Stimulated activated naive CD4-positive, alpha-beta T cell (primary cell): ENCODE measurements at places on chromosomes 4 and X.

DNA sequence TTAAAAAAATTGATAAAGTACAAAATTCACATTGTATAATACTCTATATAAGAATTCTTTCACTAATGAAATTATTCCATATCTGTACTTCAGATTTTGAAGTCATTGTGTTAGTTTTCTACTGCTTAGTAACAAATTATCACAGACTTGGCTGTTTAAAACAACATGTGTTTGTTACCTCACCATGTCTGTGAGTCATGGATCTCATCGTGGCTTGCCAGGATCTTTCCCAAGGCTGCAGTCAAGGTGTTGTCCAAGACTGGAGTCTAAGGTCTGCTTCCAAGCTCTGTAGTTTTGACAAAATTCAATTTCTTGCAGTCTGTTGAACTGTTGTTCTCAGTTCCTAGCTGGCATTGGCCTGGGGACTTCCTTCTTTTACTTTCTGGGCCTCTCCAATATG lies 1286.9 kb downstream of the ADGRL3 start:
- no peak for DNase-seq

DNA sequence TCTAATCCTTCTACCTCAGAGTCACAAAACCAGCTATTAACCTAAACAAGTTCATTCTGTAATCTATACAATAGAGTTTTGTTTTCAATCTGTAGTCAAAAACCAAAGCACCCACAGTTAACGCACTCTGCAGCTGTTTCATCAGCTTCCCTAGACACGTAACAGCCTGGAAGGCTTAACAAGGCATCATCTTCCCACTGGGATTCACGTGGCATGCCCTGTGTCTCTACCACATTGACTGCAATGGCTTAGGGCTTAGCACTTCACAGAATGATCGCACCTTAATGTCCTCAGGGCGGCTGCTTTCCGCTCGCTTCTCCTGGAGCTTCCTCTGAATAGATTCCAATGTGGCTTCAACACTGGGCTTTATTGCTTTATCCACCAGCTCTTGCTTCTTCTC lies 49.7 kb upstream of the NAP1L5 start:
- no peak for DNase-seq

- no peak for DNase-seq
Observed at GRCh38 chr4:187103351-187103750, 379.7 kb upstream of the FAT1 start.

DNA sequence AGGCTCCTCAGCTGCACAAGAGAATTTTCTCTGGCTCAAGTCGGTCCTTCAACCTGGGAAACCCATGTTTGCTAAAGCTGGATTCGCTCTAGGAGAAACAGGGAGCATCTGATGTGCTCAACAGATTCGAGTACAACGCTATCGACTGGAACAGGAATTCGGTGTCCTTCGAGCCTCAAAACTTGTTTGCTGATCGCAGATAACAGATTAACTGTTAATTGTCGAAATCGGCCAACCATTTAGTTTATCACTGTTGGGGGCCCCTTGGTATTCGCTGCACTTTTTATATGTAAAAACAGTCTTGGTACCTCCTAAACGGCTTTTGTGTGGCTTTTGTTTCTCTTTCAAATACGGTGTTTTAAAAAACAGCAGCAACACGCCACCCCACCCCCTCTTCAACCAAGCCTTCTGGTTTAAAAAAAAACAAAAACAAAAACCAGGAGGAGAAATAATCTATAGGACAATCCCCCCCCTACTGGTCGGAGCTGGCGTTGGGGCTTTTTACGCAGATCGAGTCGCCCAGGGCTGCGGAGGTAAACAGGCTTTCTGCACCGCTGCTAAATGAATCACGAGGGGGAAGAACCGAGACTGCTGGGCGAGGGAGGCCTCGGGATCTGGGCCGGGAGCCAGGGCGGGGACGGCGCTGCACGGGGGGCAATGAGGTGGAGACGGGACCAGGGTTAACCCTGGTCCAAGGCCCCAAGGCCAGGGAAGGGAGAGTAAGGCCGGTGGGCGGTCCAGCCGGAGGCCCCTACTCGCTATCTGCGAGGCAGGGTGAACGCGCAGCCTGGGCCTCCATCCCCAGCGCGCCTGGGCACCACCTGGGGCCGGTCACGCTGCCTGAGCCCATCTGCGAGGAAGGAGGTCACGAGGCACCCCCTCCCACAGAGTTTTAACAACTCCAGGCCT lies 71.7 kb upstream of the BCOR start:
- DNase-seq, result peak; percentile 46
